ENCODE measurements at places on chromosomes 5 and 9. TPM values are rescaled to one million over a fixed set of nuclear protein-coding genes. Genes with fewer than 3 reads are reported as not detected.

Gene BHMT2
- 34.5 TPM for total RNA-seq

Gene ADGRD2
- not detected for total RNA-seq

Gene DND1
- not detected for total RNA-seq

Gene C9orf50
- not detected for total RNA-seq

Gene PGM5
- total RNA-seq, result 2.6 TPM

Gene PITX1
- total RNA-seq, result 66.7 TPM

Gene DHFR
- total RNA-seq, result 29.8 TPM

Gene PFN3
- total RNA-seq, result not detected

Gene IL5
- total RNA-seq, result not detected

Gene RUSC2
- 24.2 TPM for total RNA-seq

Gene SLC34A1
- total RNA-seq, result not detected

Gene SPATA6L
- 0.64 TPM for total RNA-seq

Gene CARD6
- total RNA-seq, result 8.7 TPM

Gene SH3TC2
- 13.4 TPM for total RNA-seq

Gene CLK4
- total RNA-seq, result 26.3 TPM

Gene ADAMTS12
- total RNA-seq, result 54.8 TPM

Gene FOXI1
- total RNA-seq, result not detected

Gene SPINK7
- not detected for total RNA-seq

Gene SPOUT1
- 12.6 TPM for total RNA-seq

Gene LCP2
- total RNA-seq, result not detected

Gene LCN12
- not detected for total RNA-seq

Gene IFNA21
- not detected for total RNA-seq

Gene SLC27A6
- 0.32 TPM for total RNA-seq

Gene ABLIM3
- total RNA-seq, result 32.8 TPM

Gene PTGR1
- total RNA-seq, result 116 TPM

Gene MAML1
- 13.9 TPM for total RNA-seq

Gene SPDL1
- total RNA-seq, result 25.4 TPM

Gene SH3GL2
- total RNA-seq, result 0.43 TPM

Gene AGGF1
- 19.0 TPM for total RNA-seq

Gene FBXO10
- total RNA-seq, result 16.4 TPM

Gene CCDC183
- 0.32 TPM for total RNA-seq

Gene IFNA10
- not detected for total RNA-seq

Gene TMEM252
- total RNA-seq, result not detected

Measured in fibroblast of villous mesenchyme (primary cell).